ENCODE measurements at places on chromosomes 2 and 18.
A peak's percentile ranks its signal among the peaks of the same experiment; 100 is the strongest.

DNA sequence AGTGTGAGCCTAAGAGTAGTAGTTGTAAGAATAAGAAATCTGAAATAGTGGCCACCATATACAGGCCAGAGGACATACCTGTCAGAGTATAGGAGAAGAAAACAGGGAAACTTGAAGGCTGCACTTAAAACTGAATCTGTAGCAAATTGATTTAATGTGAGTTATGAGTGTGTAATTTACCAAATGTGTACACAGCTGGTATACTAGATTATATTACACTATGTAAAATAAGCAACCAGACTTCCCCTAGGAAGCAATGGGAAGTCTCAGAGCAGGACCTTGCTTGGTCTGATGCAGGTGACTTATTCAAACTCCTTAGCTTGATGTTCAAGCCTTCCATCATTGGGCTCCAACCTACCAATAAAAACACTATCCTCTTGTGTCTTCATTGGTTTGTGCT, 17.3 kb upstream of the EPC2 start:
- DNase-seq = no peak

DNA sequence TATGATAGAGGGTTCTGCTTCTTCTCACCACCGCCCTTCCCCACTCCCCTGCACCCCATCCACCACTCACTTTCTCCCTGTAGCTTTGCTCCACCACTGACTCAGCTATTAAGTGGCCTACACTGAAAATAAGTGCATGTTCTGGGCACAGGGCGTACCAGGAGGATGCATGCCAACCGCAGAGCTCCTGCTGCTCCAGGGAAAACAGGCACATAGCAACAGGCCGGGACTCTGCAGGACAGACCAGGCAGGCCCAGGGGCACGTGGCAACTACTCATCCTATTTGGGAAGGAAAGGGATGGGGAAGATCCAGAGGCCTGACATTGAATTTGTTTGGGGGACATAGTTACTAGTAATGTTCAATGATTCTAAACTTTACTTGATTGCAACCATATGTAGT, 28.4 kb downstream of the ARL4C start:
- DNase-seq = no peak

- DNase-seq = no peak
These were observed 1110.6 kb upstream of the ACVR2A start for GRCh38 chr2:146734042-146734820.

GRCh38 chr2:181984814-181985631, 630 bp upstream of the PPP1R1C start:
- DNase-seq = no peak

DNA sequence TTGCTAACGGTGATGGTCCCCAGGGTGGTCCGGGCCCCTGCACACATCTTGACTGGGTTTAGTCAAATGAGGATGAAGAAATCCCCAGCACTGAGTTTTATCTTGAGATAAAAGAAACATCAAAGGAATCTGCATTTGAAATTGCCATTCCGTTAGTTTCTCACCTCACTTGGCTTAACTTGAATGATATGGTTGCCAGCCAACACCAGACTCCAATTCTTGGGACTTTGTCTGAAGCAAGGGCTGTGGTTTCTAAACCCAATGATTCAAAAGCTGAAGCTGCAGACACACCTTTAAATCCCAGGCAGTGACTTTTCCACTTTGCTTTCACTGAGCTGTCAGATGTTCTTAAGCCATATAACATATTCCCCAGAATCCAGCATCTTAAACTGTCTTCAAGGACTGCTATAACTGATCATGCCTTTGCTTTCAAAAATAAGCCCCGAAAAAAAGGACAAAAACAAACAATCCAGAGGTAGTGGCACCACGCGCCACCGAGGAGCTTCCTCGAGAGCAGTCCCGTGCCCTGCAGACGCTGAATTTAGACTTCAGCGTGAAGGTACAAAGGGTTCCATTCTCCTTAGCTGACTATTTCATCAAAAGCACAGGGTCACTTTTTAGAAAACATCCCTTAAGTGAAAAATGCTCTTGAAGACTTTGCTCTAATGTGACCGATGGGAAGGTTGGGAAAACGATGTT, 189.3 kb downstream of the HDAC4 start:
- DNase-seq = peak; percentile 19

DNA sequence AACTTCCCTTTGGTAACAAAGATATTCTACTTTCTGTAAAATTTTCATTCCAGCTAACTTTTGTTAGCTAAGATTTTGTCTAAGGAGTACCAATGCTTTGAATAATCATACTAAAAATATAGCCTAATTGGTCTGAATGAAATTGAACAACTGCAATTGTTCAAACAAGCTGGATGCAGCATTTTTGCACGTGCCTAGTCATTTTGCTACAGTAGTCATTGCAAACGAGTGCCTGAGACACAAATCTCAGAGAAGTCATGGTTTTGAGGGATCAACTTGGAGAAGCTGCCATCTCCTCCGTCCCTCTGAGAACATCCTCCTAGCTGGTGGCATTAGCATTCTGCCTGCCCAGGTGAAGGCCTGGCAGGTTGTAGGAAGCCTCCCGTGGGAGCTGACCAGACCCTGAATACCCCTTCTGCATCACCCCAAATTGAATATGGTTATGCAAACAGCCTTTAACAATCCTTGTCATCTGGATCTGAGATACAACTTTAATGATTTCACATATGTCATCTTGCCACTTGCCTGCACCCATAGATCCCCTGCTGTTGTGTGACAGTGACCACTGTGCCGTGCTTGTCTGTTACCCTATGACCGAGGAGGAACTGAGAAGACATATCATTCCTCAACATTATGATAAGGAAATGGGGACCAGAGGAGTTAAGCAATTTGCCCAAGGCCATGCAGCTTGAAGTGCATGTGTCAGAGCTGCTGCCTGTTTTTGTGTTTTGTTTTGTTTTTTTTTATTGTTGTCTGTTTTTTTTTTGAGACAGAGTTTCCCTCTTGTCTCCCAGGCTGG, 29.1 kb upstream of the MGAT4A start:
- no peak for DNase-seq
